ENCODE measurements at places on chromosomes 12 and 14.

DNA sequence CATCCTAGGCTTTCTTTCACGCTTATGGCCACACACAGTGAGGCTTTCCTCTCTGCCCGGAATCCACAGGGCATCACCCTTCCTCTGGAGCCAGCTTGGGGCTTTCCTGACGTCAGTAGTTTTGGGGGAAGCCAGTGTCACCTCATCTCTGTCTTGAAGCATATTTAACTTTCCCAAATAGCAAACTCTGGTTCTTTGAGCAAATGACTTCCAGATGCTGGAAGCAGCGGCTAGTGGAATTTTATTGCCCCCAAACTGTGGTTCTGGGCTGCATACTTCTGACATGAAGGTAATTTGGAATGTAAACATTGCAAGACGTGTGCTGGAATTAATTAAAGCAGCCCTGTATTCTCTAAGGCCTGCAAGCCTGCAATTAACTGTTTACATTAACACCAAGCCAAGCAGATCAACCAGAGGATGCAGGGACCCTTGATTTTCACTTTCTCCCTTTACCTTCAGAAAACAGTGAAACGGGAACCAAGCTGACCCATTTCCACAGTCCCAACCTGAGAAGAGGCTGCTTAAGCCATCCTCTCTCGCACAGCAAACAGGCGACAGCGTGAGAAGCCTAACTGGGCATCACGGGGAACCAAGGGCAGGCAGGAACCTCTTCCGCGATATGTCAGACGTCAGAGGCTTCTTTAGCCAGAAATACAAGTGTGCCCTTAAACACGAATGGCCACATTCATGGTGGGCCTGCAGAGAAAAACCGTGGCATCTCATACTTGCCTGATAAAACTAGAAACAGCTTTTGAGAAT is 258.4 kb downstream of the CACNA1C start:
- no peak for DNase-seq

DNA sequence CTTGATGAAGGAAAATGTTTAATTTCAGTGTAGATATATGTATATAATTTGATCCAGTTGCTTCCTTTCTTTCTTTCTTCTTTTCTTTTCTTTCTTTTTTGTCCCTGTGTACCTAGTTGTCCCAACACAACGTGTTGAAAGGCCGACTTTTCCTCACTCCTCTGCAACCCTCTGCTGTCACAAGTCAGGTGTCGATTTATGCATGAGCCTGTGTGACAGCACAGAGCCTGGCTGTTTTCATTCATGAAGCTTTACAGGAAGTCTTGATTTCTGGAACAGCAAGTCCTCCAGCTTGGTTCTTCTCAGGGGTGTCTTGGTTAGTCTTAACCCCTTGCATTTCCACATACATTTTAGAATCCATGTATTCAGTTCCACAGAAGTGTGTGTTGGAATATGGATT is 88.1 kb downstream of the PPP2R5C start:
- no peak for DNase-seq

DNA sequence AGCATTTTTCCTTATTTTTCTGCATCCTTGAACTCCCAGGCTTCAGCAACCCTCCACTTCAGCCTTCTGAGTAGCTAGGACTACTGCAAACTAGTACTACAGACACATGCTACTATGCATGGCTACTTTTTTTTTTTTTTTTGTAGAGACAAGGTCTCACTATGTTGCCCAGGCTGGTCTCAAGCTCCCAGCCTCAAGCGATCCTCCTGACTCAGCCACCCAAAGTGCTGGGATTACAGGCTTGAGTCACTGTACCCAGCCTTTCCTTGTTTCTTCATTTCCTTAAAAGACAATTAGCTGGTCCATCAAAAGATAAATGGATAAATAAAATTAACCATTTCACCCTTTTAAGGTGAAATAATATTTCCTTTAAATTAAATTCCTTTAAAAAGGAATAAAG is 205.8 kb downstream of the SPTSSA start:
- DNase-seq, result no peak

DNA sequence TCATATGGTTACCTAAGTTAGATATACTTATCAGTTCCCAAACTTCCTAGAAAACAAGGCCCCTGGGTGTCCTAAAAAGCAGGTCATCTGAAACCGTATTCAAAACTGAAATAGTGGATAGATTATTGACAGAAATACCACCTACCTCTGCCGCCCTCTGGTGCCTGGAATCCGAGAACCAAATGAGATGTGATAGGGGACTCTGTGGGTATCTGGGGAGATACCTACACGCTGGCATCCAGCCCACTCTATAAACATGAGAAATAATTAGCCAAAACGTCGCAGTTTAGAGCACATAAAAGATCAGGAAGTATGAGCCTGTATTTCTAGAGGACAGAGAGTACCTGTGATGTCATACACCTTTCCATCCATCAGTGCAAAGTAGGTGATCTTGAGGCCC is 4.4 kb downstream of the ORMDL2 start:
- DNase-seq, result no peak

DNA sequence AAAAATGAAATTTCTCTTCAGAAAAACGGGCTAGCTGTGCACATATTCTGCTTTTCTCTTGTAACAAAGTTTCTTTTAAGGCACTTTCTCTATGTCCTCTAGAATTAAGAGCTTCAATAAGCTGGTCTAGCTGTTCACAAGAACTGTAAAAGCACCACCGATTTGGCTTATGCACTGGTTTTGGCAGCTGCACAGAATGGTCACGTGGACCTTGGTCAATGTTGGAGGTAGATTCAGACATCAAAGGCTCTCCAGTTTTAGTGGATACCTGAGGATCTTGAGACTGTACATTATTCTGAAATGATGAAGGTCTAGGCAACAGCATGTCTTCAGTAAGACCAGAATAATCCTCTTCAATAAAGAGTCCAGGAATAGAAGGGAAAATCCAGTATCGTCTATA is 61.5 kb upstream of the CFL2 start:
- DNase-seq, result no peak

GRCh38 chr12:42308390-42308789 is 17.5 kb downstream of the ZCRB1 start:
- DNase-seq, result no peak

DNA sequence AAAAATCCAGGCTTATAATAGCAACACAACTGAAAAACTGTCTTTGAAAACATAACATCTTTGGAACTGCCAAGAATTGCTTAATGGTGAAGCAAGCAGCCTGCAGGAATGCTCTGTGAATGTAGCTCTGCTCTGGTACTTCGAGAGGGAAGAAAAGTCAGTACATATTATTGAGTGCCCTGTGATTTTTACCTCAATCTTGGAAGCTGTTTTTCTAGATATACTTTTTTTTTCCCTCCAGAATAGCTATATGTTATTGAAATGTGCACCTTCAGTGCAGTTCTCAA is 508.1 kb downstream of the PCNX1 start:
- DNase-seq, result no peak

DNA sequence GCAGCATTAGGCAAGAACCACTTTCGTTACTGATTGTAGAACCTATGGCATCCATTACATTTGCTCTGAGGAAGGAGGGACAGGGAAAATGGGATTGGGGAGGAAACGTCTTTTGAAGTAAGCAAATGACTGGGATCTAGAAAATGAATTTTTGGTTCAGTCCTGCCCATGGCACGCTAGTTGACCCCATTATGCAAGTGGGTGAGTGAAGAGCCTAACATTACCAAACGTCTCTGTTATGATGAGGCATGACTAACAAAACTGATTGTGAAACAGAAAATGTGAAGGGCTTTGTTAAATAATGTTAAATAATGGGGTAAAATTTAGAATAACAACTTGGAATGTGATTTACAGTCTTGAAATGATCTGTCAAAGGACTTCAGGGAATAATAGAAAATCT is 38.9 kb downstream of the CPSF2 start:
- DNase-seq, result no peak

DNA sequence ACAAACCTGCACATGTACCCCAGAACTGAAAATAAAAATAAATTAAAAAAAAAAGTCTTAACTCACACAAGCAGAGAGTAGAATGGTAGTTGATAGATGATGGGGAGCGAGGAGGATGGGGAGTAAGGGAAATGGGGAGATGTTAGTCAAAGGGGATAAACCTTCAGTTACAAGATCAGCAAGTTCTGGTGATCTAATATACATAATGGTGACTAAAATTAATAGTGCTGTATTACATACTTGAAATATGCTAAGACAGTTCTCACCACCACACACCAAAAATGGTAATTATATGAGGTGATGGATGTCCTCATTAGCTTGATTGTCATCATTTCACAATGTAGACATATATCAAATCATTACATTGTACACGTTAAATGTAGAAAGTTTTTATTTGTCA is 3.2 kb upstream of the C12orf42 start:
- DNase-seq, result no peak

GRCh38 chr12:46983959-46984841 is 95.2 kb upstream of the PCED1B start:
- peak; percentile 19 for DNase-seq

DNA sequence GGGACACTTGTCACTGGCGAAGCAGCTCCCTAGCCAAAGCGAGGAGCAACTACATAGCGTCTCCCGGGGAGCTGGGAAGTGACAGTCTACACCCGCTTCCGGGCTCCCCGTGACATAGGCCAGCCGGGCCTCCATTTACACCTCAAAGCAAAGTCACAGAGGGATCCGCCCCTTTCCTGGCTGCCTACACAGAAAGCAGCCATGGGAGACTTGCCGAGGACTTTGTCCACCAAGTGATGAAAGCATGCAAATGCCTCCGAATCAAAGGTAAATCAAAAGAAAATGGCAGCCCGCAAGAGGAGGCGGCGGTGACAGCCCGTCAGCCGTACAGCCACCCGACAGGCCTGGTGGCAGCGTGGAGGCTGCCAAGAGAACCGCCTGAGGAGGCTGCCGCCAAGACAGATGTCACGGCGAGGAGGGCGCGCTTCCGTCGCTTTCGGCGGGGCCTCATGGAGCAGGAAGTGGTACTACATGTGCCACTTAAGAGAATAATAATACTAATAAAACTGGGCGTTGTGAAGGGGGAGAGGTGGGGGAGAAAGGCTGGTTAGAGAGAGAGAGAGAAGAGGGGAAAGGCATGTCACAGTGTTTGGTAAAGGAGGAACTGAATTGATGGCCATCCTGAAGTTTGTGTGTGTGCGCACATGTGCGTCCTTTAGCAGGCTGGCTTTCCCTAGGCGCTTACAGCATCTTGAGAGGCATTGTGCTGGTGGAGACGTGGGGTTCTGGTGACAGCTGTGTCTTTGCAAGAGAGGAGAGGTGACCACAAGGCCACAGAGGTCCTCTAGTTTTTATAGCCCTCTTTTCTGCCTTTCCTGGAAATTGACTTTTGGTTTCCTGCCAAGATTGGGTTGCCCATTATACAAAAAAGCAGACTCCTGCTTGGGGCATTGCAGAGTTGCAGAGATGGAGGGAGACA is 661.7 kb downstream of the VRK1 start:
- peak; percentile 81 for DNase-seq

DNA sequence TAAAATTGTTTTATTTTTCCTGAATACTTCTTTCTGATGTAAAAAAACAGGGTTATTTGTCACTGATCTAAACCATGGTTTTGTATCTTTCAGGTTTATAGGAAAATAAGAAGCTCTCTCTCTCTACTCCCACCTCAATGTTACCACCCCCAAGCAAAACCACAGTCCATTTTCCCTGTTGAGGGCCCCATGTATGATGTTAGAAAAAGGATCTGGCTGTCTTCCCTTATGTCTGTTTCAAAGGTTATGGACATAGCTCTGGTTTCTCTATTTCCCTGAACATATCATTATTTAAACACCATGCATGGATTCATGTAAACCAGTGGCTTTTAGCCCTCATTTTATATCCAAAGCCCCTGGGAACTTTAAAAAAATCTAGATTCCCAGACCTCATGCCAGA is 649.0 kb upstream of the TBX3 start:
- no peak for DNase-seq

DNA sequence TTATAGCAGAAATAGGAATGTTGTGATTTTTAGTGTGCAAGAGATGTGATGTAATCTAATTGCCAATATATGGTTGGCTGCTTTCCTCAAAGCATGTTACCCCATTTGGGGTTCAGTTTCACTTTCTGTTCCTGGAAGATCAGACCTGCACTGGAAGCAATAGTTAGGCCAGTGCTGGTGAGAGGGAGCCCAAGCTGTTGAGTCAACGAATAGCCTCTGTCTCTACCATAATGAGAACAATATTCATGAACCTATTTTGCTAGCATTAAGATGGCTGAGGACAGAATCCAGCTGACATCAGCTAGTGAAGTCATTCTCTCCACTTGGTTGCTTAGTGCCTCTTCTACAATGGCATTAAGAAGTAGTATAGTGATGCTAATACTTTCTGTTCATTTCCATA is 379.9 kb upstream of the DCN start:
- DNase-seq, result no peak

DNA sequence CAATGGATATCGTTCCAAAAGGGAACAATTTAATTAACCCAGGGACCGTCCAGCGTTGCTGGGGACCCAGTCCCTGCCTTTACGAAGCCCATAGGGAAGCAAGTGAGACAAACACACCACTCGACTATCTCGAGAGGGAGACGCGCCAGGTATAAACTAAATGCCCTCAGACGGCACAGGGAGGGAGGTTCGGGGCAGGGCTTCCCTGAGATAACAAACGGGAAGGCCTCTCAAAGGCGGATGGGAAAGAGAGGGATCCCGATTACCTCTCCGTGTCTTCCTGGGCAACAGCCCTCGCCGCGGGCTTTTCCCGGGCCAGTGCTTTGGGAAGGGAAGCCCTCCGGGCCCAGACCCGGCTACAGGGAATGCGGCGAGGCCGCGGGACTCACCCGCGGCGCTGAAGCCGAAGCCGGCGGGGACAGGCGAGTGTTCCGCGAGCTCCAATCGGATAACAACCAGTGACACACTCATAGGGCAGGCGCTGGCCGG is 390 bp downstream of the BRAP start:
- no peak for DNase-seq

DNA sequence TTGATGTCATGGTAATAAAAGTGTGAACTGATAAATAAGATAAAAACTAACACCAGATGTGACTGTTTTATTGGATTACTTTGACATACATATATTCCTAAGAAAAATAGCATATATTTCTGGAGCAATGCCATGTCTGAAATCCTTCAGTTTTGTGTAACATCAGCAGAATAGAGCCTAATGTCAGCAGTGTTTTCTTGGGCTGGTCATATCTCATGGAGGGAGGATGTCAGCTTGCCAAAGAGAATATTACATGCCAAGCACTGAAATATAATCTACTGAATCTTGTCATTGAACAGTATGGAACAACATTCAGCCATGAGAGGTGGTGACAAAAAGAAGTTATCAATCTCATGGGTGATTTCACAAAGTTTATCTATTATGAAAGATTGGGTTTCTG is 220.3 kb downstream of the KLHL28 start:
- DNase-seq, result no peak

GRCh38 chr12:27309293-27309994 is 23.2 kb upstream of the BMAL2 start:
- no peak for DNase-seq

- DNase-seq, result no peak
Observed at GRCh38 chr12:121464331-121464730, 64.4 kb downstream of the RNF34 start.

DNA sequence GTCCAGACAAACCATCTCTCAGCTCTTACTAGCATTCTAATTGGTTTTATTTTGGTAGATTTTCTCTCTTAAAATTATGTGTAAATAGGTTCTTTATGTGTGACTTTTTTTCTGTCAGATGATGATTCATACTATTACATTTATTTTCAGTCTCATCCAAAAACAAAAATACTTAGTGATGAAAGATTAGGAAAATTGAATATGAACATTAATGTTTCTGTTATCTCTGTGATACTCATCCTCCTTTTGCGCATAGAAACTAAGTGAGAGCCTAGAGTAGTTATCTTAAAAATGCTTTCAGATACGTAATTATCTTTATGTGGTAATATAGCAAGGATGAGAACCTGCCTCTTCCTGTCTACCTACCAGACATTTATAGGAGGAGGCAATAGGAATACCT is 84.1 kb upstream of the MON2 start:
- DNase-seq, result no peak

- DNase-seq, result no peak
Observed at GRCh38 chr12:70919597-70920035, 922 bp downstream of the PTPRR start.

Data from immature natural killer cell (primary cell).